NCI-H774 (cell line): ENCODE measurements at places on chromosomes 2 and 18.

DNA sequence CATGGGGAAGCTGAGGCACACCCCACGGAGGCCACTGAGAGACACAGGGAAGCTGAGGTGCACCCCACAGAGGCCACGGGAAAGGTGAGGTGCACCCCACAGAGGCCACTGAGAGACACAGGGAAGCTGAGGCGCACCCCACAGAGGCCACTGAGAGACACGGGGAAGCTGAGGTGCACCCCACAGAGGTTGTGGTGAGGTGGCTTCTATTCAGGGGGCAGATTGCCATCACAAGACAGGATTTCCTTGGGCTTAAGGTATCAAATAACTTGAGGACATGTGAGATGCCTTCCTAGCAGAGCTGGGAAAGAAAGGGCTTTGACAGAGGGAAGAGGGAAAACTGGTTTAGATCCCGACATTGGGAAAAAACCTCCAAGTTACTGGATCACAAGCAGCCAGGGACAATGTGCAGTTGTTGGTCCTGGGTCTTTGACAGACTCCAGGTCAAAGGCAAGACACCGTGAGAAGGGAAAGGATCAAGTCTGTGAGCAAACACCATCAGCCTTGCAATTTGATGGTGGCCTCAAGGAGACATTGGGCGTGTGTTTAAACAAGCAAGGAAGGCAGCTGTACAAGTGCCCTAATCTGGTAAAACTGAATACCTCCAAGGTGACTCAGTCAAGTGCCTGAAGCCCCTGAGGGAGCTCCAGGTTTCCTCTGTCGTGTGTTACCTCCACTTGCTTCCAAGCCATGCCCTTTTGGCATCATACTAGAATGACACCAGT lies 133.2 kb upstream of the EPAS1 start:
- no peak for DNase-seq

- no peak for DNase-seq
Observed at GRCh38 chr2:128448331-128449225, 129.9 kb upstream of the HS6ST1 start.

GRCh38 chr2:9015998-9016397 lies 12.5 kb upstream of the MBOAT2 start:
- DNase-seq, result no peak

DNA sequence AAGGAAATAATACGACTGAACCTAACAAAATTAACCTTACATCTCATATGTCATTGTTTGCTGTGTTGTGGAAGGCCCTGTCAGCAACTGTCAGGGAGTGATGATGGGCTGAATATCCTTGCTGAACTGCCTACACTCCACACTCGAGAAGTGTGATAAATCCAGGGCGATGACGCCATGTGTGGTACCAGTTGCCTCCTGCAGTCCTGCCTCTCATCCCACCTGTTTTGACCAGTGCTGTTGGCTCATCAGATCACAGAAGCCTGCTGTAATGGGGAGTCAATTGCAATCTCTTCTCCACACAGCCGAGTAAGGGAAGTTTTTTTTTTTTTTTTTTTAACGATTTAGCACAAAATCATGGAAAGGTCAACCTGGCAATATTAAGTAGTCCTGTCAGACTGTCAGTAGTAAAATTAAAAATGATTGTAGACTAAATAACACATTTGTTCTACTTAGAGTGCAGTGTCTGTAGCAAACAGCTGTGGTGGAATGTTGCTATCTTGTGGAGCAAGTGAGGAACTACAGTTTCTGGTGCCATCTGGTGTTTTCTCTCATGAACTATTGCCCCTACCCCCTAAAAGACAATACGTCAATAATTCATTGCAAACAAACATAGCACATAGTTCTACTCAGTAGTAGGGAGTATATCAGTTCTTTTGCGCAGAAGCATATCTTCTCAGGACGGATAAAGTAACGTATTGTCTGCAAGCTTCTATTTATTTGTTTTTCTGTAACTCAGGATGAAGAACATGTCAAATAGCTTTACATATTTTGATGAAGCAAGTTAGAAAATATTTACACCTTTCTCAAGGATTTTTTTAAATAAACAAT lies 347.6 kb downstream of the CTNNA2 start:
- DNase-seq, result no peak

GRCh38 chr2:120807751-120808150 lies 72.1 kb downstream of the GLI2 start:
- no peak for DNase-seq

GRCh38 chr2:200003444-200003843 lies 48.1 kb downstream of the MAIP1 start:
- DNase-seq, result no peak

- DNase-seq, result no peak
Observed at GRCh38 chr2:61016392-61017002, 1.0 kb upstream of the PEX13 start.

GRCh38 chr2:41647468-41648050 lies 400.3 kb upstream of the PKDCC start:
- no peak for DNase-seq

DNA sequence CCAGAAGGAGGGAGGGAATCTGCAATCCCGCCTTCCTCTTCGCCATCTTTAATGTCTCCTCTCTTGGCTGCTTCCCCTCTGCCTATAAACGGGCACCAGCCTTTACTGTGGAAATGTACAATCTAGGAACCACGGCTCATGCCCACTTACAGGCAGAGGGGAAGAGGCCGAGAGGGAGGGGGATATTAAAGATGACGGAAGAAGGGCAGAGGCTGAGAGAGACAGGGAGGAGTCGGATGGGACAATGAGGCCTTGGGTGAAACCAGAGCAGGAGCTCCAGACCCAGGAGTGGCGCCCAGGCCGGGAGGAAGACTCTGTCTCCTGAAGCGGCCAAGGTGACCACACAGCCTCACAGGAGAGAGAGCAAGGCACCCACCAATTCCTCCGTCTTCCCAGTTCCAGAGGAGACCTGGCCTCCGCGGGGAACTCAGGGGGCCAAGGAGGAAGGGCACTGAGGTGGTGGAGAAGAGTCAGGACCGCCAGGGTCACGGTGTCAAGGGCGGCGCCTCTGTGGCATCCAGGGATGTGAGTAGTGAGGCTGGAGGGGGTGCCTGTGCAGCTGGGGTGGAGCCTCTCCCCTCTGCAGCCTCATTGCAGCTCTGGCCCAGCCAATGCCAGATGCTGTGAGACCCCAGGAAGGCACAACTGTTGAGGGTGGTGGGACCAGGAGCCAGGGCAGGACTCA lies 67.8 kb downstream of the CIB4 start:
- DNase-seq, result no peak

- DNase-seq, result no peak
Observed at GRCh38 chr2:156909983-156910382, 347.5 kb upstream of the GALNT5 start.

- no peak for DNase-seq
Observed at GRCh38 chr2:128438586-128438985, 119.9 kb upstream of the HS6ST1 start.

DNA sequence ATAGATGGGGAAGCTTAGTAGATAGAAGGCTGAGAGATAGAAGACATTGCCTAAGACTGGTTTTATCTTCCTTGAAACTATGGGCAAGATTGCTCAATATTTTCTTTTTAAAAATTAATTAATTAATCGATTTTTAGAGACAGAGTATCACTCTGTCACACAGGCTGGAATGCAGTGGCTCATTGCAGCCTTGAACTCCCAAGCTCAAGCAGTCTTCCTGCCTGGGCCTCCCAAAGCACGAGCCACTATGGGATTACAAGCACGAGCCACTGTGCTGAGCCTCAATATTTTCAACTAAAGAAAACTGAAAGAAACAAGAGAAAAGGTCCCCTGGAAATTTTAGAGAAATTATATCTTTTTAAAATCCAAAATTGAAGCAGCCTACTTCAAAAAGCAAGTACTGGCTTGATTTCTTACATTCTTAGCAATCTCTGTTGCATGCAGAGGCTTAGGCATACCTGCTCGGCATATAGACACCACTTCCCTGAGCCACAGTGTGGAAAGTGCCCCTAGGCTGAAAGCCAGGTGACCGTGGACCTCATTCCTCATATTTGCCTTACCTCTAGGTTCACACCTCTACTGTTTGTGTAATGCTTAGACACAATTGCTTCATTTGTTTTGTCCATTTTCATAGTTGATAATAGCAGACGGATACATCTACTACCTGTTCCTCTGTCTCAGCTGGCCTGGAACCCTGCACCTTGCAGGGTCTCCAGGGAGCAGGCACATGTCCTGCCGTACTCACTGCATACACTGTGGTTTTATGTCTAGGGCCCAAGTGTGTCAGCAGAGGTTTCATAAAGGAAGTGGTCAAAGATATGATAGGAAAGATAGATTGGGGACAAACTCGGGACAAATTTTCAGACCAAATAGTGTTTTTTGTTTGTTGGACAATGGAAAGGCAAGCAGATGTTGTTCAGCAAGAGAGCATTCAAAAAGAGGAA lies 166.5 kb upstream of the ALPP start:
- no peak for DNase-seq

- no peak for DNase-seq
Observed at GRCh38 chr18:74631623-74632350, 34.1 kb downstream of the ZNF407 start.

GRCh38 chr18:23131693-23132319 lies 3.5 kb upstream of the CABLES1 start:
- DNase-seq, result peak; percentile 29

- no peak for DNase-seq
Observed at GRCh38 chr18:64119916-64120315, 29.0 kb downstream of the LINC00305 start.

DNA sequence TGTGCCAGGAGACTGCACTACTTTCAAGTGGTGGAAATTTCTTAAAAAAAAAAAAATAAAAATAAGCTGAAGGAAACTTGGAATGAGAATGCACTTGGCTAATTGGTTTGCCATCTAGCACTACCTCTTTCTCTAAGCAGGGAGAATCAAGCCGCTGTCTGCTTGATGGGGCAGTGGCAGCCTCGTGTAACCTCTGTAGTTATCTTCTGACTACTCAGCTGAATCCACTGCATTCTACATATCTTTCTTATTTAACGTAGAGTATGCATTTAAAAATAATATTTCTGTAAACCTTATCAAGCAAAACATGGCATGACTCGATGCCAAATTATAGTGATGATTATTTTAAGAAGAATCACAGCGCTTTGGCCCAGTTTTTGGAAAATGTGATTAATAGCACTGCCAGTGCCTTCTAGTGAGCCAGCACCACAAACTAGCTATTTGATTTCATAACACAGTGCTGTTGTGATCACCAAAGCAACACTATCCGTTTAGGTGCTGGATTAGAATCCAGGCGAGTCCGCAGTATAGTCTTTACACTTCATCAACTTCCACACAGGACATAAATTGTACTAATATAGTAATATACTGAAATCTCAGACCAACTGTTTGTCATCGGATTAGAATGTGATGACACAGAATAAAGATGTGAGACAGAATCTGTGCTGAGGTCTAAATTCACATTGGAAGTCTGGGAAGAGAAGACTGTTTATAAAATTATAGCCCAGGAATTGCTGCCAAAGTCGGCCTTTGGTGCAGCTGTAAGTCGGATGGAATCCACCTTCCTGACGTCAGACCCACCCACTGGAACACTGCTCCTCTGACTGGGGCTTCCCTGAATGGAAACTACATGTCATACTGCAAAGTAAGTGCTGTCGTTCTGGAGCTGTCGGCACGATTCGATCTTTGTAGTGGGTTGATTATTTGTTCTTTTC lies 136.5 kb upstream of the ETAA1 start:
- DNase-seq, result no peak

DNA sequence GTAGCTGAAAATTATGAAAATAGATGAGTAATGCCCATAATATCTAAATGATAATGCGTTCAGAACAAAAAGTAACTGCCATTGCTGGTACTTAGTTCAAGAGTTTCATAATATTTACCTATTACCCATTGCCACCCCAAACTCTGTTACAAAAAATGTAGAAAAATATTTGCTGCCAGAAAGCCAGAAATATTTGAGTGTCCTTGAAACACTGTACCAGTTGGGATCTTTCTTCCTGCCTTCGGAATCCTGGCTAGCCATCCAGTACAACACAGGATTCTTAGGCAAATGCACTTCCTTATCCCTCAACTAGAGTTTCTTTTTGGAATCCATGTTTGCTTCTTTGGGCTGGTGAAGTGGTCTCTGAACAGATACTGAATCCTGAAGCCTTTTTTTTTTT lies 207.1 kb downstream of the MCFD2 start:
- DNase-seq, result no peak

DNA sequence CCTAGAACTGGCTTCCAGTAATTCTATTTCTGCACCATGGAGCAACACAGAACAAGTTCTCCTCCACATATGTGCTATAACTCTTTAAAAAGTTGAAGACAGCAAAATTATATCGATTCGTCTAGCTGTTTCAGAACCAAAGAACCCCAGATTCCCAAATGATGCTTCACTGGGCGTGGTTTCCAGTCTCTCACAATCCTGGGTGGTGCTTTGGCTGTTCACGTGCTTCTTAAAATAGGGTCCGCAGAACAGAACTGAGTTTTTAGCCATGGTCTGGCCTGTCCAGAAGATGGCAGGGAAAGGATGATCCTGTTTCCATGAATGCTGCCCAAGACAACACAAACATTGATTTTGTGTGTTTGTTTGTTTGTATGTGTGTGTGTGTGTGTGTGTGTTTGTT lies 37.6 kb upstream of the PARD3B start:
- no peak for DNase-seq

- DNase-seq, result no peak
Observed at GRCh38 chr2:215849771-215850170, 163.6 kb downstream of the MREG start.

- DNase-seq, result no peak
Observed at GRCh38 chr18:46297621-46298020, 193.4 kb downstream of the HAUS1 start.

DNA sequence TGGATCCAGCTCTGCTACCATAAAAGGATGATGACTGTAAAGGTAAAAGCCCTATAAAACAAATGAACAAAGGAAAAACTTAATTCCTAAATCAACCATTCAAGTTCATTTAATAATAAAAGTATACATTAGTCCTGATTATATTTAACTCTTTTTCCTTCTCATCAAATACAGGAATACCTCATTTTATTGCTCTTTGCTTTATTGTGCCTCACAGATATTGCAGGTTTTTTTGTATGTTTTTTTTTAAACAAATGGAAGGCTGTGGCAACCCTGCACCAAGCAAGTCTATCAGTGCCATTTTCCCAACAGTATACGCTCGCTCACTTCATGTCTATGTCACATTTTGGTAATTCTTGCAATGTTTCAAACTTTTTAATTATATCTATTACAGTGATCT lies 38.2 kb downstream of the USP37 start:
- DNase-seq, result no peak

DNA sequence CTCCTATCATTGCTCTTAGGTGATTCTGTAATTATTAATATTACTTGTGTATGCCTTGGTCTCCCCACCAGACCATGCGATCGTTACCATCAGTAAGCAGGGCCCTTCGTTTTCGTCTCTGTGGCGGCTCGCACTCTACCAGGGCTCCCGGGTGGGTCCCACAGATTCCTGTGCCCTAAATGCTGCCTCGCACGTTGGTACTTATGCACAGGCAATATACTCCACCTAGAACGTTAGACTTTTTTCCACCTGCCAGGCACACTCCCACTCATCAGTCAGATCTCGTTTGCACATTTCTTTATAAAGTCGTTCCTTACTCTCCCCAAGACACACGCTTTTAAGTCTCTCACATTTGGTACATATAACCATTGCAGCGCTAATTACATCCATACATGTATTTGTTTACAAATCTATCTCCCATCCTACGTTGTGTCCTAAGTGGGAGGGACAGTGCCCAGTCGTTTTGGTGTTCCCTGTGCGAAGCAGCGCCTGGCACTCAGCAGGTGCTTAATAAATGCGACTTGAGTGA lies 901 bp downstream of the FEZ2 start:
- DNase-seq, result no peak

- no peak for DNase-seq
Observed at GRCh38 chr2:124894199-124894598, 869.1 kb downstream of the CNTNAP5 start.
